ENCODE measurements at places on chromosomes 1 and 21.

- no peak for DNase-seq
Observed at GRCh38 chr1:54543729-54544496, 4.1 kb upstream of the ACOT11 start.

DNA sequence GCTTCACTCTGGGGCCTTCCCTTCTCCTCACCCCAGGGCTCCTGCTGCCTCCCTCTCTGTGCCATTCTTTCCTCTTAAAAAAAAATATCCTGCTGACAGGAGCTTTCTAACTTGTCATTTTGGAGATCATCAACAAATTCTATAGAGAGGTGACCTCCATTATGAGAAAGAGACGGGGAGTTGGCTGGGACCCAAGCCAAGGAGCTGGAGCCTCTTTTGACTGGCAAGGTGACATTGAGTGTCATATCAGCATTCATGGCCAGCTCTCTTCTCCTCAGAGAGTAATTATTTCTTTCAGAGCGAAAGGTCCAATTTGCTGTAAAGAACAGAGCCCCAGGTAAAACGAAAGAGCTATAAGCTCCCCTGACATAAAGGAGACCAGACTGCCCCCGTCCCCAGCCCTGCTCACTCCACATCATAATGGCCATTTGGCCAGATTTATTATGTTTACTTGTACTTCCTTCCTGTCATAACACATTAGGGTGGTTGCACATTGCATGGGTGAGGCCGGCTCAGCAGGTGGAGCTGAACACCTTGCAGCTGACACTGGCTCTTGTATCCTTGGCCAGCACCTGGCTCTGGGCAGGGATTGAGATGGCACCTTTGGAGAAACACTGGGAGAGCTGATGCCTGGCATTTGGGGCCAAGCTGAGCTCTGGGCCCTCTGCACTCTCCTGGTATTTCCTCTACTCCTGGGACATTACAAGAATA lies 404.0 kb upstream of the VAMP3 start:
- no peak for DNase-seq

DNA sequence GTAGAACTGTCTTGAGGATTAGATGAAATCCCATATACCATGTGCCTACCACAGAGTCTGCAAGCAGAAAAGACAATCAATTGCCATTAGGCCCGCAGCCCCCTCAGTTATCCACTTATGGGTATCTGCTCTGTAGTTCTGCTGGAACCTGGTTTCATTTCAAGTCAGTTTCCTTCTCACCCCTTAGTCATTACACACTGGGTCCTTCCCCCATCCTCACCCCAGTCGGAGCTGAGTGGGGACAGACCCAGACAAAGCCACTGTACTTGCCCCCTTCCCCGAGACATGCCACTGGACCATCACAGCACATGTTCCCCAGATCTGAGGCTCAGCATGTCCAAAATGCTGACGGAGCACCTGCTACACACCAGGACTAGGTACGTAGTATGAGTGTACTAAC lies 21.2 kb downstream of the PGLYRP3 start:
- DNase-seq: peak; percentile 43

DNA sequence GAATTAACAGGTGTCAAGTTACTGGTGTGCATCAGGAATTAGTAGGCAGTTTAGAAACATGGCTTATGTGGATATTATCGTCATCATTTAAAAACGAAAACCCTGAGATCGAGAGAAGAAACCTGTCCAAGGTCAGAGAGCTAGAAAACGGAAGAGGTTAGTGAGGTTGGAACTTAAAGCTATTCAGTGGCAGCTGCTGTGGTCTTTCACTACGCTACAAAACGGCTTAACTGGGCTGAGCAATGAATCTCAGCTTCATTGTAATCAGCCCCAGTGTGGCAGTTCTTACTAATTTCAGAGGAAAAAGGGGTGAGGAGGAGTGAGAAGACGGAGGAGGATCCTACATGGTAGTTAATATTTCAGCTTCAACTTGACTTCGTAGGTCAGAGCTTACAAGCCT lies 77.9 kb downstream of the DAB1 start:
- peak; percentile 6 for DNase-seq

DNA sequence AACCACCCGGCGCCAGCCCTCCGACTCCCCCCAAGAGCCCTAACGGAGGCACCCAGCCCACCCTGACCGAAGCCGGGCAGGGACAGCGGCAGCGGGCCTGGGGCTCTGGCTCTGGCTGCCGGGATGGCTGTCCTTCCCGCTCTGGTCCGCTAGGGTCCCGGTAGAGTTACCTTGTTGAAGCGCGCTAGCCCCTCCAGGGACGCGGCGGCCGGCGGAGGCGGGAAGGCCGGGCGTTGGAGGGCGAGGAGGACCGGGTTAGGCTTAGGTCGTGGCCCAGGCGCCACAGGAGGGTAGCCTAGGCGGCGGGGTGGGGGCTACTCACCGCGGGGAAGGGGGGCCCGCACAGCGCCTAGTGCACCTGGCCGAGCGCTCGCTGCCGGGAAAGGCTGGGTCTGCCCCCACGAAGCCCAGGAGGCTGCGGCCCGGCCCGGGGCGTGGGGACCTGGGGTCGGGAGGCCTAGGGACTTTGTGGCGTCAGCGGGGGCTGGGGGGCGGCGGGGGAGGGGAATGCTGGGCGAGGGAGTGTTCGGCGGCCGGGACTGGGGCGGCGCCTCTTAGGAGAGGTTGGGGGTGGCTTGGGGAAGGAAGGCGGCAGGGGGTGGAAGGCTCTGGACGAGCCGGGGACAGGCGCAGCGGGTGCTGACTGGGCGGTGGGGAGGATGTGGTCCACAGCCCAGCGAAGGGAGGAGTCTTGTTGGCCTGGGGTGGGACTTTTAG lies at the start of gene TRIM17:
Gene TRIM17, minus strand, starts transcription at position 645 of the 717 bp plus-strand sequence. CDS start 1,789 bp downstream, outside the sequence.
- DNase-seq: no peak

- DNase-seq: peak; percentile 61
Observed at GRCh38 chr1:150578272-150579109, 919 bp downstream of the MCL1 start.

DNA sequence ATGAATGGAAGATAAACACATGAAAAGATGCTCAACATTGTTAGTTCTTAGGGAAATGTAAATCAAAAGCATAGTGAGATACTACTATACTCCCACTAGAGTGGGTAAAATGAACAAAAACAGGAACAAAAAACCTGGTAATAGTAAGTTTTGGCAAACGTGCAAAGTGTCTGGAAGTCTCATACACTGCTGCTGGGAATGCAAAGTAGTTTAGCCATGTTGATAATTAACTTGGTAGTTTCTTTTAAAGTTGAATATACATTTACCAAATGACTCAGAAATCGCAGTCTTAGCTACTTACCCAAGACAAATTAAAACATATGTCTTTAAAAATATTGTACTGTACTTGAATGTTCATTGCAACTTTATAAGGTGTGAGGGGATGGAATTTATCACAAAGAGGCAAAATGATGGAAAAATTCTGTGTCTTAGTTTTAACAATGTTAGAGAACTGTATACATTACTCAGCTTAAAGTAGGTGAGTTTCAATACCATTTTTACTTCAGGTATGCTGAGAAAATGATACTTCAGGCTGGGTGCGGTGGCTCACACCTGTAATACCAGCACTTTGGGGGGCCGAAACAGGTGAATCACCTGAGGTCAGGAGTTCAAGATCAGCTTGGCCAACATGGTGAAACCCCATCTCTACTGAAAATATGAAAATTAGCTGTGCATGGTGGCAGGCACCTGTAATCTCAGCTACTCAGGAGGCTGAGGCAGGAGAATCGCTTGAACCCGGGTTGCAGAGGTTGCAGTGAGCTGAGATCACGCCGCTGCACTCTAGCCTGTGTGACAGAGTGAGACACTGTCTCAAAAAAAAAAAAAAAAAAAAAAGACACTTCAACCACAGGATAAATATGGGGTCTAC lies 102.3 kb downstream of the PDE4B start:
- DNase-seq: no peak

GRCh38 chr21:25080661-25081060 lies 526.6 kb downstream of the MRPL39 start:
- no peak for DNase-seq

DNA sequence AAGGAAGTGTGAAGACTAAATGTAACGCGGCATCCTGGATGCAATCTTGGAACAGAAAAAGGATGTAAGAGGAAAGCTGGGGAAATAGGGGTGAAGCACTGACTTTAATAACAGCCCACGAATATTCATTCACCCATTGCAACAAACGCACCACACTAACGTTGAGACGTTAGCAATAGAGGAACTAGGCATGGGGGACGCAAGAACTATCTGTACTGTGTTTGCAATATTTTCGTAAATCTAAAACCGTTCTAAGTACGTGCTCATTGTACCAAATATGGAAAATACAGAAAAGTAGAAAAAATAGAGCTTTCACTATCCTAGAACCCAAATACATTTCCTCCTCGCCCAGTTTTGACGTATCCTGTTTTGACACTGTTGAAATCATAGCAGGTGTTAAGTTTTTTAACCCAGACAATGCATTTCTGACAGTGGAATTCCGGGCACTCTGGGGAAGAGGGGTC lies 3.9 kb downstream of the LAPTM5 start:
- peak; percentile 60 for DNase-seq

DNA sequence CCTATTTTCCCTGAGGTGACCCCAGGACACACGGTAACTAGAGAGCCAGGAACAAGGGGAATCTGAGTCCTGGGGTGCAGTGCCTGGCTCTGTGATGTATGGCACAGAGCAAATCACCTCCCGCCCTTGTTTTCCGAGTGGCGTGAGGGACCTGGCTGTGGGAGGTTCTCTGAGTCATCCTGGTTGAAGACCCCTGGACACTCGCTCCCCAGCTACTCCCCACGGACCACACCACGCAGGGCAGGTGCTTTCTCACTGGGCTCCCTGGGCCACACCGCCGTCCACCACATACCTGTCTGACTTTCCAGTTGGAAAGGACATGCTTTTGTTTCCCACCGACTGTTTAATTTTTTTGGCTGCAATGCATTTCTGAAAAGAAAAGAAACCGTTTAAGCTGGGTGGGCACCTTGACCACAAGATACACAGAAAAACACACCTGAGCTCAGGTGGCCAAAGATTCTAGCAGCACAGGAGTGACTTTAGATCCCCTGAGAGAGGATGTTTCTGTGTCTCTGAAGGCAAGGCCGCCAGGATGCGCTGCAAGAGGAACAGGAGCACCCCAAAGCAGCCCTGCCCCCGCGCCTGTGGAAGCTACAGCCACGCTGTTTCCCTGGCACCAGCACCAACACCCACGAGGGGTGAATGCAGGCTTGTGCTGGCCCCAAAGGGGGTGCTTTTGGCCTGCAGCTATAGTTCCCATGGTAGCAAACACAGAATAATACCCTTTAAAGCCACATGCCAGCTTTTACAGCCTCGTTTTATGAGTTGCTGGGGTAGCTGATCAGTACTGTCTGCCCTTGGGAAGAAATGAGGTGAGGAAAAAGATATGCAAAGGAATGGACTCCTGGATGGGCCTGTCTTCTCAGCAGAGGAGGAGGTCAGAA lies 8.1 kb upstream of the SRM start:
- DNase-seq: no peak

GRCh38 chr1:2050793-2051682 lies 827 bp downstream of the PRKCZ start:
- no peak for DNase-seq

- DNase-seq: no peak
Observed at GRCh38 chr1:159803956-159804689, 2.0 kb downstream of the FCRL6 start.

DNA sequence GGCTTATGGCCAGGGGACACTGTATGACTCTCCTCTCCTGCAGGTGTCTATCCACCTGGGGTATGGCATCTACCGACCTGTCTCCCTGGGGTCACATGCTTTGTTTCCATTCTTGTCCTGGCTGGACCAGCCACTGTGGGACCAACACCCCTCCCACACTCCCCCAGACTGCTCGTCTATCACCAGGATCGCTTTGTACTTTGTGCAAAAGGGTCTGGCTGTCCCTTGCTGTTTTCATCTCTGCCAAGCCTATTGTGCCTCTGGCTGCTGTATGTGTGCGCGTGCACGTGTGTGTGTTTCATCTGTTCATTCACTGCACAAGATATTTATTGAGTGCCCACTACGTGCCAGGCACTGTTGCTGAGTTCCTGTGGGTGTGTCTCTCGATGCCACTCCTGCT lies 25.5 kb downstream of the ETNK2 start:
- DNase-seq: no peak

DNA sequence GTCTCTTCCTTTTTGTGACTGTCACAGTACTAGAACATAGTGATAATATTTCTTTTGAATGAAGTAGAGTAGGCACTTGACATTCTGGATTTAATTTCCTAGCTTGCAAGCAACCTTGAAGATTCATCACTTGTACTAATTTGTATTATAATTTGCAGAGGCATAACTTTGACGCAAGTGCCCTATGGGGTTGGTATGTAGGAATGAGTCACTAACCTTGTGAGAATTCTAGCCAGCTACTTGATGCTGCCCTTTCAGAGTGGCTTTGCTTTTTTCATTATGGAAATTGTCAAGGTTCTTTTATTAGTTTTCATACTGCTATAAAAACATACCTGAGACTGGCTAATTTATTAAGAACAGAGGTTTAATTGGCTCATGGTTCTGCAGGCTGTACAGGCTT lies 13.7 kb upstream of the DPH5 start:
- DNase-seq: no peak
